ENCODE measurements at places on chromosomes 5 and 9. TPM values are rescaled to one million over a fixed set of nuclear protein-coding genes. Genes with fewer than 3 reads are reported as not detected.

GRCh38 chr5:139082813-139083498, 115.2 kb downstream of the SIL1 start:
- DNase-seq = no peak

The ECSCR gene
- not detected for total RNA-seq

The FRMD3 gene
- total RNA-seq = 1.1 TPM

DNA sequence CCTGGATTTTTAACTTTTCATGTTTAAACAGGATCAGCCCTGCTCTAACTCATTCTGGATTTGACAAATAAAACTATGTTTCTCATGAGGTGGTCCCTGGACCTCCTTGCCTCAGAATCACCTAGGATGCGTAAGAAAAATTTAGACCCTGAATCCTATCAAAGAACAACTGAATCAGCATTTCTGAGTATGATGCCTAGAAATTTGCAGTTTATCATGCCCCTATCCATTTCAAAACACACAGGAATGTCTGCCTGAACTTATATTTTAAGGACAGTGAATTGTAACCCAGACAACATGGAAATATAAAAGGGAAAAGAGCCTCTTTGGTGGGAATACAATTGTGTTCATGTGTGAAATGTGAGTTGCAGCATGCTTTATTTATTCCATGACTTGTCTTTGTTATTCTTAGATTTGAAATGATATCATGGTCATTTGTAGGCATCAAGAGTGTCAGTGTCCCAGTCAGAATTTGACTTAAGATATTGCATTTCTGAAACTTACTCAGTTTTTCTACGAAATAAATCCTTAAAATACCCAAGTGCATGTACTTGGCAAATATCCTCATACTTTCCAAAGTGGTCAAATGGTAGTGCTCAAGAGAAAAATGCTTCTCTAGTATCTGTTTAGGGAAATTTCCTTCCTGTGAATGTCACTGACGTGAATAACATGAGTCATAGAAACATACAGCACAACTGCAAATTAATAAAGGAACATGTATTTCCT, 144.3 kb downstream of the GIN1 start:
- no peak for DNase-seq

GRCh38 chr5:95727764-95728191, 3.4 kb upstream of the RHOBTB3 start:
- DNase-seq = no peak

GRCh38 chr5:146645342-146645741, 129.4 kb upstream of the GPR151 start:
- DNase-seq = no peak

DNA sequence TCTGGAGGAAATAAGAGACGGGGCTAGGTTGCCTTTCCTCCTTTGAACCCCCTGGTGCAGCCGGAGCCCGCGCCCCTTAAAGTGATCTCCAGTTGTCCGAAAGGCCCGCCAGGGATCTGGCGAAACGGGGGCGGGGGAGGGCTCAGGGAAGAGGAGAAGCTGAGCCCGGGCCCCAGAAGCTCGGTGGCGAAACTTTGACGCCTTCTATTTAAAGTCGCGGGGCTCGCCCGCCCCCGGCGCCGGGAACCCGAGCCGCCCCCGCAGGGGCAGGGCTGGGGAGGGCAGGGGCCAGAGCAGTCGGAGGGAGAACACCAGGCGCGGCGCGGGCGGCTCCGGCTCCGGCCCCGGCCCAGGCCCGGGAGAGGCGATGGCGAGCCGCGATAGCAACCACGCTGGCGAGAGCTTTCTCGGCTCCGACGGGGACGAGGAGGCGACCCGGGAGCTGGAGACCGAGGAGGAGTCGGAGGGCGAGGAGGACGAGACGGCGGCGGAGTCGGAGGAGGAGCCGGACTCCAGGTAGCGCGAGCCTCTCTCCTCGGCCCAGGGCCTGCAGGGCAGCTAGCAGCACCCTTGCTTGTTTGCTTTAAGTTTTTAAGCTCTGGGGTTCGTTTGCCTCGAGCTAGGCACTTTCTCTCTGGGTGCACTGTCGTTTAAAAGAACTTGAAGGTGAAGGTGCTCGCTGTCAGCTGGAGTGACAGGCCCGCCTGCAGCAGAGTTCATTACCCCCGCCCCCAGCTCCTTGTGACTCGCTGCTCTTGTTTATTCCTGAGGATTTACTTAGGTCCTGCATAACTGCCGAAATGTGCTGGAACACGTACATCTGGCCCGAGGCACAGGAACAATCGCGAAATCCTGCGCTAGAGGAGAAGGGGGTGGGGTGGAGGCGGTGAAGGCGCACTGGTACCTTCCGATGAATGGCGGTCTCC, at the start of gene CMYA5:
Gene CMYA5 (plus strand): TSS at position 296 of the 926 bp plus-strand sequence. CDS start 72 bp downstream, at position 368.
- DNase-seq = no peak

The SERF1A gene
- total RNA-seq = 6.8 TPM

DNA sequence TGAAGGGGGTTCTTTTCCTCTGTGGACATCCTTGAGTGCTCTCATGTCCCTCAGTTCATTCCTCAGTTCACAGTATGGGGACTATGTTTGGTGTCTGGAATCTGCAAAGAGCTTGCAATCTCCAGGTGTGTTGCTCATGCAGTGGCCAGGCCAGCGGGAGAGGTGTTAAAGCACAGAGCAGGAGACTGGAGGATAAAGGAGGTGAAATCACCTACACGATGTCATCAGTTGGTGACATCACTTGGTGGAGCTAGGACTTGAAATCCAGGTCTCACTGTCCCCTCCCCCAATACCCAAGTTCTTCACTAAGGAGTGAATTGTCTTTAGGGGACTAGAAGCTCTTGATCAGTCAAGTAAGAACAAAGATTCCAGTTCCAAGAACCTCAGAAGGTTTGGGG, 197.3 kb upstream of the ZNF618 start:
- no peak for DNase-seq

- DNase-seq = no peak
These were observed 77.6 kb upstream of the ASTN2 start for GRCh38 chr9:117492476-117492875.

The GFPT2 gene
- not detected for total RNA-seq

- DNase-seq = no peak
These were observed 35.8 kb upstream of the CDH6 start for GRCh38 chr5:31157720-31158119.

The PITX1 gene
- total RNA-seq = 0.20 TPM

- no peak for DNase-seq
These were observed 912.3 kb upstream of the WWC1 start for GRCh38 chr5:167378894-167379723.

DNA sequence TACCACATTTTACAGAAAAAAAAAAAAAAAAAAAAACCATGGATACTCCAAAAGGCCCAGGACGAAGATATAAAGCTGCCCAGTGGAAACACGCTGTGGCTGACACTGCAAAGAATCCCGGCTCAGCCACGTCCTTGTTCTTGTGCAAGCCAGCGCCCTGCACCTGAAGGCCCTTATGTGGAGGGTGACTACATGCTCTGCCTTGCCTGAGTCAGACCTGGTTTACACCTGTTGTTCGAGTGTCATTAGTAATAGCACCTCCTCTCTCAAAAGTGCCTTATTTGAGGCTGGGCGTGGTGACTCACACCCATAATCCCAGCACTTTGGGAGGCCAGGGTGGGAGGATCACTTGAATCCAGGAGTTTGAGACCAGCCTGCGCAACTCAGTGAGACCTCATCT, 54.3 kb upstream of the ZSWIM6 start:
- no peak for DNase-seq

All from activated CD8-positive, alpha-beta T cell treated with anti-CD3 and anti-CD28 coated beads for 36 hours (primary cell).